Astrocyte of the hippocampus (primary cell): ENCODE measurements at places on chromosomes 11 and 22.
A peak's percentile ranks its signal among the peaks of the same experiment; 100 is the strongest.

DNA sequence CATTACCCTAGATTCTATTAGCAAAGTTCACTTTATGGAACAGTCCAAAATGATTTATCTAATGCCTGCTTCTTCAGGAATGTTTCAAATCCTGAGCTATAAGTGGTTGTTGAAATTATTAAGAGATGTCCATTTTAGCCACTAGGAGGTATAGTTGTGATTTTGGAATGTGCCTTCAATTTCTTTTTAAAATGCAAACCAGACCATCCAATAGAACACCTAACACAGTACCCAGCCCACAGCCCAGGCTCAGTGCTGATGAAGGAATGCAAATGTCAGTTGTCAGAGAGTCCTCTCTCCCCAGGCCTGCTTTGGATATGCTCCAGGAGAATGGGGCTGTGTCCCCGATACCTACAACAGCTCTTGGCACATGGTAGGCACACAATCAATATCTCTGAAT lies 85.8 kb upstream of the E2F8 start:
- DNase-seq: peak; percentile 12

GRCh38 chr22:19036523-19037273 lies 85.5 kb downstream of the DGCR2 start:
- no peak for DNase-seq

- DNase-seq: no peak
Observed at GRCh38 chr11:134763030-134763388, 351.0 kb upstream of the B3GAT1 start.

DNA sequence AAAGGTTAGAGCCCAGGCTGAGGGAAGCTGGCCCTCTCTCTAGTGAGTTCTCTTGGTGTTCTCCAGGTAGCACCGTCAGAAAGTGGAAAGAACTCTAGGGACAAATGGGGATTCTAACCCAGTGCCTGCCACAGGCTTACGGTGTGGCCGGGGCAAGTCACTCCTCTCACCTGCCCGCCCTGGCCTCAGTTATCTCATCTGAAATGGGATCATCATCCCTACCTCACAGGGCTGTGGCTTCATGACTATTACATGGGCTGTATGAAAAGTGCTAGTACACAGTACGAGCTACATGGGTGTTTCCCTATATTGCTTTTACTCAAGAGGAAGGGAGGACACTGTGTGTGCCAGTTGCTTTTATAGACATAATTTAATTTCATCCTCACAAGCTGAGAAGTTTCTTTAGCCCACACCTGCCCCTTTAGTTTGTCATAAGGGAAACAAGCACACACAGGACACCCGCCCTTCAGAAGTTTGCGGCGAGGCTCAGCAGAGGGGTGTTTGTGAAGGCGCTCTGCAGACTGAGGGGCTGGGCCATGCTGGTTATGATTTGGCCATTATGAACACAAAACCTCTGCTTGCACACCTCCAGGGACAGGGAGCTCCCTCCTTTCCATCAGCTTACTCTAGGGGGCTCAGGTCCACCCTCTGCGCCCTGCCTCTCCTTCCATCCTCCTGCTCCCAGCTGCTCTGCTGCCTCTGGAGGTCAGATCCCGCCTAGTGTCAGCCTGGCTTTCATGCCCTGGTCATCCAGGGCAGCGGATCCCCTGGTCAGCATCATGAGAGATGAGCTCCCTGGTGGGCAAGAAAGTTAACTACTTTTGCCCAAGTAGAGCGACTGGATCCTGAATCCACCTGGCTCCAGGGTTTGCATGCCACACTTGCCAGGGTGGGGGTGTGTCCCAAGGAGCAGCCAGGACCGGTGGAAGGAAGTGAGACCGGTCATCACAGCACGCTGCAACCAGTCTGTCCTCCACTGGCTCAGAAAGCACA lies 1.2 kb downstream of the KLHL35 start:
- DNase-seq: no peak
